ENCODE measurements at places on chromosomes 12 and 14. TPM values are rescaled to one million over a fixed set of nuclear protein-coding genes. Genes with fewer than 3 reads are reported as not detected.

DNA sequence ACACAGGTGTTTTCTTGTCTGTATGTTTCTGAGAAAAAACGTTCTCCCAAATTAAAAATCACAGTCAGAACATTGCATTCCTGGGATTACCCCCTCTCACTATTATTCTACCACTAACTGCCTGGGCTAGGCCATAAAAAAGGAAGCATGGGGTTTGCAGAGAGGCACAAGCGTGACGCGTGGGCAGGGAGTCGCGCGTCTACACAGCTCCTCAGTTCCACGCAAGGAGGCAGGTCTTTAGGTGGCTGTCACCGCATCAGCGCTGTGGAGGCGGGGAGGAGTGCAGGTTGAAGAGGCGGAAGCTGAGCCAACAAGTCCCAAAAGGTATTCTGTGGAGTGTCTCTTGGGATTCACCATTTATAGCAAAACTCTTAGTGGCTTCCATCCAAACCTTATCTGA, 109.9 kb downstream of the RIMBP2 start:
- H3K4me1 ChIP-seq = no peaks in the 10 kb centered on the region
- H3K27me3 ChIP-seq = no peaks in the 10 kb centered on the region

DNA sequence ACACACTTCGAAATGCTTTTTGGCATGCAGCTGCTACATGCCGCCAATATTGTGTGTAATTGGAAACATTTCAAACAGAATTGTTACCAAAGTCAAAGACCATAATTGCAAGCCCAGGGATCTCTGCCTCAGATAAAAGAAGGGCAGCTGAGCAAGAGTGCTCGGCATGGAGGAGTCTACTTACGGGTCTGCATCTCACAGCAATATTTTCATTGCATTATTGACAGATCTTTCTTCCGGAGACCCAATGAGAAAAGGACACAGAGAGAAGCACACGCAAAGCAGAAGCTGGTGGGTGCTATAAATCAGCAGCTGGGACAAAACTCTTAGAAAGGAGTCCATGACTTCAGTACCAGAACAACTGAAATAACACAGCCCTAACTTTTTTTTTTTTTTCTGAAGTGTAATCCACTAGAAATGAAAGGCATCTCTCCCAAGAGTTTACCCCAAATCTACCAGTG, 4.9 kb downstream of the PRICKLE1 start:
- no peak overlapping the region for H3K27ac ChIP-seq
- H3K4me1 ChIP-seq = peaks cover 7% of the 10 kb centered on the region
- no peak for DNase-seq
- H3K4me3 ChIP-seq = no peak overlapping the region
- H3K36me3 ChIP-seq = no peaks in the 10 kb centered on the region

DNA sequence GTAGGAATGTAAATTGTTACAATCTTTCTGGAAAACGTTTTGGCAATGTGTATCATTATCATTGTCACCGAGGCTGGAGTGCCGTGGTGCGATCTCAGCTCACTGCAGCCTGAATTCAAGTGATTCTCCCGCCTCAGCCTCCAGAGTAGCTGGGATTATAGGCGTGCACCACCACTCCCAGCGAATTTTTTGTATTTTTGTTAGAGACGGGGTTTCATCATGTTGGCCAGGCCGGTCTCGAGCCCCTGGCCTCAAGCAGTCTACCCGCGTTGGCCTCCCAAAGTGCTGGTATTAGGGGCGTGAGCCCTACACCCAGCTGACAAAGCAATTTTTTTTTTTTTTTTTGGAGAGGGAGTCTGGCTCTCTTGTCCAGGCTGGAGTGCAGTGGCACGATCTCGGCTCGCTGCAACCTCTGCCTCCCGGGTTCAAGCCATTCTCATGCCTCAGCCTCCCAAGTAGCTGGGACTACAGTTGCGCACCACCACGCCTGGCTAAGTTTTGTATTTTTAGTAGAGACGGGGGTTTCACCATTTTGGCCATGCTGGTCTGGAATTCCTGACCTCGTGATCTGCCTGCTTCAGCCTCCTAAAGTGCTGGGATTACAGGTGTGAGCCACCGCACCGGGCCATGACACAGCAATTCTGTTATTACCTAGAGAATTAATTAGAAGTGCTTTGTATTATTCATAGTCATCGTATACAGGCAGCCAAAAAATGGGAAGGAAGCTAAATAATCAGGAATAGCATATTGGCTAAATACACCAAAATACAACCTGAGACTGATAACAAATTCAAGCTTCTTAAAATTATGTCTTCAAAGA, 1.2 kb downstream of the ACTR6 start:
- H3K27ac ChIP-seq = peak overlapping the region; percentile 99
- no peak for DNase-seq
- no peaks in the 10 kb centered on the region for H3K27me3 ChIP-seq
- peaks cover 44% of the 10 kb centered on the region for H3K4me1 ChIP-seq
- peaks cover 14% of the 10 kb centered on the region for H3K36me3 ChIP-seq

The ASCL1 gene
- not detected for total RNA-seq

The RFLNA gene
- not detected for total RNA-seq

- no peaks in the 10 kb centered on the region for H3K36me3 ChIP-seq
- no peak overlapping the region for H3K27ac ChIP-seq
- no peak overlapping the region for H3K4me3 ChIP-seq
- DNase-seq = no peak
- H3K27me3 ChIP-seq = peaks cover 1% of the 10 kb centered on the region
Measured at GRCh38 chr12:59459966-59460660, 135.7 kb upstream of the SLC16A7 start.

The DRAM1 gene
- 4.0 TPM for total RNA-seq

- no peaks in the 10 kb centered on the region for H3K36me3 ChIP-seq
- no peak overlapping the region for H3K27ac ChIP-seq
- DNase-seq = no peak
- no peaks in the 10 kb centered on the region for H3K27me3 ChIP-seq
- no peaks in the 10 kb centered on the region for H3K4me1 ChIP-seq
Measured at GRCh38 chr12:86634456-86635410, 378.5 kb upstream of the MGAT4C start.

DNA sequence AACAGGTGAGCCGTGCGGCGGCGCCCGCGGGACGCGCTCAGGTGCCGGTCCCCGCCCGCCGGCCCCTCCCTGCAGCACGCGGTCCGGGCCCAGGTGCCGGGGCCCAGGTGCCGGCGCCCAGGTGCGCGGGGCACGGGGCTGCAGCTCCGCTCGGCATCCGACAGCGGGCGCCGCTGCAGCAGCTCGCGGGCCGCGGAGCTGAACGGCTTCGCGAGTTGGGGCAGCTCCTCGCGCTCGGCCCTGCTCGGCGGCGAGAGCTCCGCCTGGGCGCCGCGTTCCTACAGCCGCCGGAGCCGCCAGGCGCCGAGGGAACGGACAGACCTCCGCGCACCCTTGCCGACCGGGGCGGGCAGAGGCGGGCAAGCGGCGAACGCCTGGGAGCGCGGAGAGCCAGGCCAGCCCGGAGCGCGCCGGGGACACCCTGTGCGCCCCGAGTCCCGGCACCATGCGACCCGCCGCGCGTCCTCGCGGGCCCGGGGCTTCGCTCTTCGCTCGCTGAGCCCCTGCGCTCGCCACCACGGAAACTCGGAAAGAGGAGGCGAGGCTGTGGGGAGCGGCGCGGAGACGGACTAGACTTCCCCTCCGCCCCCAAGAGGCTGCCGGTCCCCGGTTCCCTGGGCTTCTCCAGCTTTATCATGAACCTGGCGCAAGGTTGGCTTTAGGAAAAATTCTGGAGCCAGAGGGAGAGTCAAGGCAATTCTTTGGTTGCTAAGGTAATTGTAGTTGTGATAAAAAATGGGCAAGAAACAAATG, at the start of gene RGS6:
Gene RGS6 (plus strand): TSS at position 201 of the 753 bp plus-strand sequence.
- no peaks in the 10 kb centered on the region for H3K36me3 ChIP-seq
- H3K4me1 ChIP-seq = peaks cover 16% of the 10 kb centered on the region
- H3K27me3 ChIP-seq = peaks cover 49% of the 10 kb centered on the region
- peak within 1 kb of the TSS; percentile 28 for H3K4me3 ChIP-seq
- DNase-seq = peak; percentile 23
- H3K27ac ChIP-seq = no peak within 1 kb of the TSS

The ARHGEF25 gene
- total RNA-seq = 0.55 TPM

The SCN8A gene
- total RNA-seq = 0.58 TPM

DNA sequence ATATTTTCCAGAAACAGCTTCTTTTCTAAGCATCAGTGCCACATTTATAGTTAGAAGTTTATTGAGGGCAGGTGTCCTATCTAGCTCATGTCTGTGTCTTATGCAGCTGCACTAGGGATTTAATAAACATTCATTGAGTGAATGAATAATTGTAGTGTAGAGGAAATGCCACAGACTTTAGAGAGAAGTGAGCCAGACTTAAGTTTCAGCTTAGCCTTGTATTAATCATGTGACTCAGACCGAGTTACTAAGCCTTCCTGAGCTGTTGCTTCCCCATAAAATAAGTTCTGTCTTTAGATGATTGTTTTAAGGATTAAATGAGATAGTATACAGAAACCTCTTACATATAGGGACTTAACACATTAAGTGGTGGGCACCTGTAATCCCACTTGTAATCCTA, 236.1 kb upstream of the DDHD1 start:
- no peaks in the 10 kb centered on the region for H3K36me3 ChIP-seq
- H3K27ac ChIP-seq = no peak overlapping the region
- H3K4me1 ChIP-seq = no peaks in the 10 kb centered on the region
- no peak overlapping the region for H3K4me3 ChIP-seq

The GYS2 gene
- not detected for total RNA-seq

- no peak for DNase-seq
- H3K27ac ChIP-seq = no peak overlapping the region
- H3K4me3 ChIP-seq = no peak overlapping the region
- H3K27me3 ChIP-seq = no peaks in the 10 kb centered on the region
Measured at GRCh38 chr12:125100551-125101434, 35.6 kb downstream of the AACS start.

DNA sequence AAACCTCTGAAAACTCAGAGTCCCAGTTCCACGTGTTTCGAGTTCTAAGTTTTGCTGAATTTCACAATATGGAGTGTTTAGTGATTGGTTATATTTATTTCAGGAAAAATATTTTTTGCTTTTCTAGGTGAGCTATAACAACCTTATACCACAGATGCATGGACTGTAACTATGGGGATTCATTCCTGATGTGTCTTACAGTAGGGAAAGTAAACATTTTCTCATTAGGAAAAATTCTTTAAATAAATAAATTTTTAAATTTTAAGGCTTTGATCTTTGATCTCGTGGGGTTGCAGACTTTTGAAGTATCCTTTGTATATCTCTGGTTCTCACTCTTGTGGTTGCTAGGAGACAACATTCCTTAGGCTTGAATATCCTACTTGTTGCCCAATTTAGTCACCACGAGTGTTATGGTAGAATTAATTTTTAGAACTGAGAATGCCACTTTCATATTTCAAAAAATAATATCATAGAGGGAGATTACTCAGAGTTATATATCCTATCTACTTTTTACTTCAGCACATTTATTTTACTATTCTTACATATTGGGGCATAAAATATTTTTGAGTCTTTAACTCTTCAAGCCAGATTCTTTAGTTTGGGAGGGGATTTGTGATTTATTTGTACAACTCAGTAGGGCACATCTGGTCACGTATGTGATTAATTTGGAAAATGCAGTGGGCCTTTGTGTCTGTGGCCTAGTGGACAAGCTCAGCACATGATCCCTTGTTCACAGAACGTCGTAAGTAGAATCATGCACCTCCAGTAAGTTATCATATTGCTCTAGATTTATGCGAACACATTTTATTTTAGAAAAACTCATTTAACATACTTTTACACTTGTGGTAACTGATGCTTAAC, 224.0 kb downstream of the TTC6 start:
- no peak for DNase-seq
- H3K27me3 ChIP-seq = no peaks in the 10 kb centered on the region
- H3K27ac ChIP-seq = no peak overlapping the region
- H3K4me3 ChIP-seq = no peak overlapping the region
- no peaks in the 10 kb centered on the region for H3K36me3 ChIP-seq
- peaks cover 3% of the 10 kb centered on the region for H3K4me1 ChIP-seq

The TMEM63C gene
- 1.9 TPM for total RNA-seq

DNA sequence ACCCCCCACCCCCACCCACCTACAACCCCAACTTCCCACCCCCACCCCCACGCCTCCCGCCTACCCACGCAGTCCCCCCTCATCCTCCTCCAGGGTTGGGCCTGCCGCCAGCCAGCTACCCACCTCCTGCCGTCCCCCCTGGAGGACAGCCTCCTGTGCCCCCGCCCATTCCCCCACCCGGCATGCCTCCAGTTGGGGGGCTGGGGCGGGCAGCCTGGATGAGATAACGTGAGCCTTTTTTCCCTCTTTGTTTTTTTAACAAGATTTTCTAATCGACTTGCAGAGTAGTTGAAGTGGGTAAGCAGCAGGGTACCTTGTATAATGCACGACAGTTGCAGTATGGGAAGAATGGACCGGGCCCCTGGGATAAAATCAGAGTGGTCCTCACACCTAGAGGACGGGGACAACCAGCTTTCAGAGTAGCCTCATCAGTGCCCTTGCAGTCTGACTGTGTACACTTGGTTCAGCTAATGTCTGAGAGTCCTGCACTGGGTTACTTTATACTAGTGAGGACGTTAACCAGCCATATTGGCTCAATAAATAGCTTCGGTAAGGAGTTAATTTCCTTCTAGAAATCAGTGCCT, 29.4 kb downstream of the CCNK start:
- H3K4me3 ChIP-seq = no peak overlapping the region
- H3K27ac ChIP-seq = no peak overlapping the region
- H3K36me3 ChIP-seq = peaks cover 37% of the 10 kb centered on the region
- H3K27me3 ChIP-seq = no peaks in the 10 kb centered on the region
- H3K4me1 ChIP-seq = no peaks in the 10 kb centered on the region

GRCh38 chr12:40248034-40248433, 23.2 kb downstream of the LRRK2 start:
- no peaks in the 10 kb centered on the region for H3K36me3 ChIP-seq
- no peak for DNase-seq
- no peak overlapping the region for H3K4me3 ChIP-seq

The C1QL4 gene
- total RNA-seq = not detected

The ENDOU gene
- total RNA-seq = not detected

The WNT1 gene
- total RNA-seq = 0.33 TPM

The GLIPR1L1 gene
- total RNA-seq = not detected

DNA sequence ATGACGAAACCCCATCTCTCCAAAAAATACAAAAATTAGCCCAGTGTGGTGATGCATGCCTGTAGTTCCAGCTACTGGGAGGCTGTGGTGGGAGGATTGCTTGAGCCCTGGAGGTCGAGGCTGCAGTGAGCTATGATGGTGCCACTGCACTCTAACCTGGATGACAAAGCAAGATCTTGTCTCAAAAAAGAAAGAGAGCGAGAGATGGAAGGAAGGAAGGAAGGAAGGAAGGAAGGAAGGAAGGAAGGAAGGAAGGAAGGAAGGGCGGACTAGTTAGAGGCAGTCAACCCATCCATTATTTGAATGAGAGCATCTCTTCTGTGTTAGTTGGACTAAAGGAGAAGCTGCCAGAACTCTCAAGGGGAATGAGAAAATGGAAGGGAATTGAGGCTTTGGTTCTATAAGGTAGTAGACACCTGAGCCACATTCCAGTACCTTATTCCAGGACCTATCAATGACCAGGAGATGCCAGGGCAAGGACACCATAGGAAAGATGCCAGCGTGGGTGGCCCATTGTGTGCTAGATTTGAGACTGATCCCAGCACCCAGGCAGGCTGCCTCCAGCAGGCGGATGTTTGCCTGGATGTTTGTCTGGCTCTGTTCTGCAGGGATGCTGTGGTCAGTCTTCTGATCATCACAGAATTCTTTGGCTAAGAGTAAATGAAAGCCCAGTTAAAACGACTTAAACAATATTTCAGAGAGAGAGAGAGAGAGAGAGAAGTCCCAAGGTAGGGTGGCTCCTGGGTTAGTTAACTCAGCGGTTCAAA, 11.5 kb upstream of the P2RX7 start:
- DNase-seq = no peak
- H3K4me1 ChIP-seq = peaks cover 49% of the 10 kb centered on the region
- H3K27me3 ChIP-seq = peaks cover 25% of the 10 kb centered on the region
- no peak overlapping the region for H3K27ac ChIP-seq
- peaks cover 5% of the 10 kb centered on the region for H3K36me3 ChIP-seq

- no peaks in the 10 kb centered on the region for H3K27me3 ChIP-seq
- DNase-seq = no peak
- peaks cover 67% of the 10 kb centered on the region for H3K36me3 ChIP-seq
- peaks cover 12% of the 10 kb centered on the region for H3K4me1 ChIP-seq
Measured at GRCh38 chr12:53288322-53288721, 7.0 kb upstream of the PFDN5 start.

Data from activated CD4-positive, alpha-beta memory T cell treated with anti-CD3 and anti-CD28 coated beads, Interleukin-2, amount 10 ng/mL, durations not matched to agents 7 days and 5 days (primary cell).